ENCODE measurements at places on chromosomes 6 and 20.

GRCh38 chr6:89585154-89585553, 53.4 kb downstream of the LYRM2 start:
- DNase-seq = no peak

DNA sequence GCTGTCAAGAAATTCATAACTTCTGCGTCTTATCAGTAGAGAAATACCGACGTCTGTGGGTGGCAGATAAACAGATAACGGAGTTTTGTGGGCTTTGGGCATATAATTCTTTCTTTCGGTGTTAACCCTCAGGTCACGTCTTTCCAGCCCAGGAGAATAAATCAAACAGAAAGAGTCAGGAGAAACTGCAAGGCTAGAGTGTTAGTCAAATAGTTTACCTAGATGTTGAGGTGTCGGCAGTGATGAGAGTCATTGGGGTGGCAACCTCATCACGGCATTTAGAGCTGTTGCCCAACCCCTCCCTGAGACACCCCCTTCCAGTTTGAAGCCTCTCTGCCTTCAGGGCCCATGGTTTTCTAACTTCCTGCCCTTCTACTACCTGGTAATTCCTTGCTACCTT, 49.5 kb downstream of the ADTRP start:
- no peak for DNase-seq

DNA sequence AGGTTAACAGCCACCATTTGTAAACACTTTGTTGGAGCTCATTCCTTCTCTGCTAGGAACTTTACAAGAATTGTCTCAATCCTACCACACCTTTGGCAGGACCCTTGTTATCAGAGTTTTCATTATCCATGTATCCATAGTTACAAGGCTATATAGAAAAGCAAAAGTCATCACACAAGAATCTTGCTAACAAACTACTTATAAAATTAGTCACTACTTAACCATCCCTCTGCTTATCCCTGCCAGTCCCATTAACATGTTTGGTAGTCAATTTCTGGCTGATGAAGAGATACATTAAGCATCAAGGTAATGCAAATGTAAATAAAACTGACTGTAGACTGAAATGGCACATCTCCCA, 10.4 kb downstream of the ZSWIM3 start:
- DNase-seq = no peak

- DNase-seq = no peak
These were observed 67.8 kb upstream of the RALY start for GRCh38 chr20:33925867-33926266.

DNA sequence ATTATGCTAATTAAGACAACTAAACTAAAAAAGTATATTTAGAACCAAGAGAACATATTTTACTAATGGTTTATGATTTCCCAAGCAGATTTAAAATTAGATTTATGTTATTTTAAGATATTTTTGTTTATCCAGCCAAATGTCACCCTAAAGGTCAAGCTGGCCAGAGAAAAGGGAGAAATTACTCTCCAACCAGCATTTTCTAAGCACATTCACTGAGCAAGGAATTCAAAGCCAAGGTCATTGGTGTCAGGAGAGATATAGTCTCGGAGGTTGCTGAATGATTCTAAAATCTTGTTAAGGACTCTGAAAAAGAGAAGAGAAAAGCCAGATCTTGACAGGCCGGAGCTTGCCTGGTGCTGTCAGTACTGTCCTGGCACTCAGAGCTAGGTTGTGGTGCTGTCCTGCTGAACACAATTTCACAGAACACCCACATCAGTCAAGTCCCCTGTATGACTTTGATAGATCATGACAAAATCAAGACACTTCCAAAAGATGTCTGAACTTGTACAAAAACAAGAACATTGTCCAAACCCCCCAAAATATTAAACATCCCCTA, 222.3 kb upstream of the SMLR1 start:
- no peak for DNase-seq

- DNase-seq = no peak
These were observed 178.6 kb downstream of the PREX1 start for GRCh38 chr20:48649104-48649626.

GRCh38 chr6:105452376-105452775, 49.5 kb upstream of the PREP start:
- no peak for DNase-seq

- DNase-seq = no peak
These were observed 34.4 kb upstream of the ASF1A start for GRCh38 chr6:118859517-118860064.

DNA sequence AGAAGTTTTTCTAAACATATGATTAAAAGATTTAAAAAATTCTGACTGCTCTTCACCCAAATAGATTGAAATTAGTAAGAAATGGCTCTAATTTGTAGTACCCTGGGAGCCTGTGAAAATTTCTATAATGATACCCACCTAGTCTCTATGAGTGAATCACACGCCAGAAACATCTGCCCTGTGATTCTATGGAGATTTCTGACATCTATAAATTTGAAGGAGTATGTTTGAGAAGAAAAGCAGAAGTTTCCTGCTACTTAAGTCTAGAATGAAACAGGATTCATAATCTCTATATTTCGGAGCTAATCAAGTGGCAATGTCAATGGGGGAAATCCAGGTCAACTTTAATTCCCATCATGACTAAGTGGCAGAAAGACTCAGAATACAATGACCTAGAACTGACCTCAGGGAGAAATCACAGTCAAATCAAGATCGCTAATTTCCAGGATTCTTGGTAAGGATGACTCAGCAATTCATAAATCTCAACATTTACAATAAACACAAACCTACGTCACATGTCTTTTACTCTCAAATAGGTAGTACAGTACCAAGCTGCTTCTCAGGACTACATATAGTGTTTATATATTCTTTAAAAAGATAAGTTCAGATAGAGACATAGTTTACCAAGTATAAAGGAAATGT, 186.2 kb upstream of the TNFAIP3 start:
- DNase-seq = no peak

- DNase-seq = no peak
These were observed 18.3 kb upstream of the FAM162B start for GRCh38 chr6:116783852-116784251.

DNA sequence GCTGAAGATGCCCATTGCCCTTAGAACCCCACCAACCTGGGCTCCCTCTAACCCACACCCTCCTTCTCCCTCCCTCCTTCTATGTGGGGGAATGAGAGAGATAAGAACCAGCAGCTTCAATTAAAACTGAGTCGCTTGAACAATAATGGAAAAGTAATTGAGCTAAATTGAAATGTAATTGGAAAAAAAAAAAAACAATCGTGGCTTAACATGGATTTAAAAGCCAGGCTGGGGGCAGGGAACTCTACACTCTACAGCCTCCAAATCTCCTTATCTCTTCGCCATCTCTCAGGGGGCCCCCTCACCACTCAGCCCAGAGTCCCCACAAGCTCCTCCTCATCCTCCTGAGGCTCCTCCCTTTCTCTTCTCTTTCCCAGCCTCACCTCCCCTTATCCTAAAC, 83.2 kb downstream of the MDGA1 start:
- DNase-seq = no peak

GRCh38 chr6:3653528-3654070, 97.9 kb downstream of the PXDC1 start:
- DNase-seq = no peak

DNA sequence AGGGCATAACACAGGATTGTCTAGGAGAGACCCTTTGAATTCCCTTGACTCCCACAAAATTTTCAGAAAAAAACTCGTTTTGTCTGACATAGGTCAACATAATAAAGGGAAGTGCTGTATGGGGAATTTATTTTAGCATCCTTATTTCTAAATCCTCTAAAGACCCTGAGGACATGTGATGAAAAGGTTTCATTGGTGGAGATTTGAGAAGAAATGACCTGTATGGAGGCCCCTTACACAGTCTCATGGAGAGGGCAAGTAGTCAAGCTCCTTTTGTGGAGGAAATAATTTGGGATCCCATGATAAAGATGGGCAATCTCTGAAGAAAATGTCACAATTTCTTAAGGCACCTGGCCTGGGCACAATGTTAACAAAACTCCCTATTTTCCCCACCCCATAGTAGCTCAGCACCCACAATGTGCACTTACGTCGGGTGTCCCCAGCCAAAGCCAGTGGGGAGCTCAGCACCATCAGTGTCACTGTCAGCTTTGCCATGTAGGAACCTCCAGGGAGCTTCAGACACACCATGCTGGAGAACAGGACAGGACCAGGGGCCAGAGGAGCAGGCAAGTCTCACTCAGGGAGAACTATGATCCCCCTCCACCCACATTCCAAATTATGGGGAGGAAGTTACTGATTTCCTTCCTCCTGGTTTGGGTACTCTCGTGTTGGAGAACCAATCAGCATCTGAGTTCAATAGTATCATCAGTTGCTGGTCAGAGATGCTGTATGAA, at the start of gene HLA-DRB5:
Gene HLA-DRB5, minus strand, starts transcription at position 591 of the 734 bp plus-strand sequence. Its CDS starts 63 bp downstream, at position 528.
- DNase-seq = peak; percentile 58

GRCh38 chr6:165231581-165232561, 77.5 kb downstream of the C6orf118 start:
- DNase-seq = no peak

DNA sequence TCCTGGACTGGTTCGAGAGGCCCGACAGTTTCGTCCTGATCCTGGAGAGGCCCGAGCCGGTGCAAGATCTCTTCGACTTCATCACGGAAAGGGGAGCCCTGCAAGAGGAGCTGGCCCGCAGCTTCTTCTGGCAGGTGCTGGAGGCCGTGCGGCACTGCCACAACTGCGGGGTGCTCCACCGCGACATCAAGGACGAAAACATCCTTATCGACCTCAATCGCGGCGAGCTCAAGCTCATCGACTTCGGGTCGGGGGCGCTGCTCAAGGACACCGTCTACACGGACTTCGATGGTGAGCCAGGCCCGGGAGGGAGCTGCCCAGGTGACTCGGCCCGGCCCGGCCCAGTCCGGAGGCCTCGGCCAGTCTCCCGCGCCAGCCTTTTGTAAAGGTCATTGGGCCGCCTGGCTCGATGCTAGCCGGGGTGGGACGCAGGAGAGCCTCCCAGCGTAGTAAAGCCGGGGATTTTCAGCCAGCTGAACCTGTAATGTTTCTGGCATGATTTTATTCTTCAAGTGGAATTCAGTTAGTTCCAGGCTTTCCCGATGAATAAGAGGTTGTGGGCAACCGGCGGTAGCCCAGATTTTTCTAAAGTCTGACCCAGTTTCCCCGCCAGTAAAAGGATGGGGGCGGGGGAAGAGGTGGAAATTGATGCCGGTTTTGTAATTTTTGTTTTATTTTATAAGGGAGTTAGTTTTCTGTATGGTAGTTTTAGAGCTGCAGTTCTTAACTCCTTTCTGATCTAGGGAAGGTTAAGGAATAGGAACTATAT, 1.4 kb downstream of the PIM1 start:
- DNase-seq = no peak

DNA sequence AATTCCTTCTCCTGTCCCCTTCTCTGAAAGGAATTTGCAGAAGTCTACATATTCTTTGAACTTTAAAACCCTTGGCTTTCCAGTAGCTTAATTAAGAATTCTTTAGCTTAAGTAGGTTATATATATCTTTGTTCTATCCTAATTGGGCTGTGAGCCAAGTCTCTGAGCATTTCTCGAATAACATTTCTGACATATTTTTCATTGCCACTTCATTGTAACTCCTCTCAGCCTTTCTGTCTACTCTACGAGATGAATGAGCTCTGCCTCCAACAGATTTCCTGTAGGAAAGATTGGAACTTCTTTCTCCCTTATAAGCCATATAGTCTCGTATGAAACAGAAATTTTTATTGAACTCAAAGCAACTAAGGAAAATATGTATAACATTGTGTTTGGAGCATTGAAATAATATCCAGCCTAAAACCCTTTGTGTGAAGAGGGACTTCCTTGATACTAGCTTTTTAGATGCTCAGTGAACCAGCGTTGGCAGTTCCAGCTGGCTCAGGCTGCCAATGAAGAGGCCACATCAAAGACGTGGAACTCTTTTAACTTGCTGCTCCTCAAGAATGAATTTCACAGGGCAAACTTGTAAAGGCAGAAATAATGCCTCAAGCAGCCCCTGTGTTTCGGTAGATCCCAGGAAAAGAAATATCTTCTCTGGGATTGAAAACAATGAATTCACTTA, 87.7 kb upstream of the NOX3 start:
- no peak for DNase-seq

DNA sequence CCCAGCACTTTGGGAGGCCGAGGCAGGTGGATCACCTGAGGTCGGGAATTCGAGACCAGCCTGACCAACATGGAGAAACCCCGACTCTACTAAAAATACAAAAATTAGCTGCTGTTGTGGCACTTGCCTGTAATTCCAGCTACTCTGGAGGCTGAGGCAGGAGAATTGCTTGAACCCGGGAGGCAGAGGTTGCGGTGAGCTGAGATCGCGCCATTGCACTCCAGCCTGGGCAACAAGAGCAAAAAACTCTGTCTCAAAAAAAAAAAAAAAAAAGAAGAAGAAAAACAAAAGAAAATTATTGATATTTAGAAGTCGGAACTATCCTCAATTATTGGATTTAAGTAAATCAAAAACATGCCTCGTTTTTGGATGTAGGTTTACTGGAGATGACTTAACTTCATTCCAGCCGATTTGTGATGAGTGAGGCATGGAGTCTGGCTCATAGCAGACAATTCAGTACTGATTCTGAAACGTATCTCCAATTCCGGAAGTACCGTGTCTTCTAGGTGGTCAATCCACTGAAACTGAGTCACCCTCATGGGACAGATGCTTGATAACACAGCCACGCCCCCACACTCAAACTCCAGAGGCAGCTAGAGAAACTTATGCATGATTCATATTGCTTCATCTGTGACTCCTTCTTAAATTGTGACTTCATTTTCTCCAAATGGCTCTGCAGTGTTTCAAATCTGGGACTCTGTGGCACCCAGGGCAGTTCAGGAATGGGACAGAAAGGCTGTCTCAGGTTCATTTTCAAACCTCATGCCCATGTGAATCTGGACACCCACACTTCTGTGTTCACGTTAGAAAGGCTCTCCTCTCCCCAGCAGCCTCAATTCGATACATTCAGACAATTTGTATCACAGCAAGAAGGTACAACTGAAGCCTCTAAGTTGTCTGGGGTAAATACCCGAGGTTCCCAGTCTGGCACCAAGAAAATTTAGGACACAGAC, 110.4 kb upstream of the ARMC2 start:
- DNase-seq = no peak

DNA sequence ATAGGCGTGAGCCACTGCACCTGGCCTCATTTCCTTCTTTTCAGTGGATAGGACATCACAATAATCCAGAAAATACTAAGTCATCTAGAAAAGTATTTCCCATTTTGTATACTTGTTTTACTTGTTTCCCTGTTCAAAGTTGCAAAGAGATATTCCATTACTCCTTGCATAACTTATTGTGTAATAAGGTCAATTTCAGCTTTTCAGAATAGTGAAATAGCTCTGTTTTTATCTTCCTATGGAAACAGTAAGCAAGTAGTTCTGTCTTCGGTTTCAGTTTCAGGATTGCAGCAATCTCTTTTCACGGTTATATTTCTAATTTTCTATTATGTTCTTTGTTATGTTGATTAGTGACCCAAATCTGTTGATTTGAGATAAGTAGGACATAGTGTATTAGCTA, 6.0 kb downstream of the STX11 start:
- no peak for DNase-seq

DNA sequence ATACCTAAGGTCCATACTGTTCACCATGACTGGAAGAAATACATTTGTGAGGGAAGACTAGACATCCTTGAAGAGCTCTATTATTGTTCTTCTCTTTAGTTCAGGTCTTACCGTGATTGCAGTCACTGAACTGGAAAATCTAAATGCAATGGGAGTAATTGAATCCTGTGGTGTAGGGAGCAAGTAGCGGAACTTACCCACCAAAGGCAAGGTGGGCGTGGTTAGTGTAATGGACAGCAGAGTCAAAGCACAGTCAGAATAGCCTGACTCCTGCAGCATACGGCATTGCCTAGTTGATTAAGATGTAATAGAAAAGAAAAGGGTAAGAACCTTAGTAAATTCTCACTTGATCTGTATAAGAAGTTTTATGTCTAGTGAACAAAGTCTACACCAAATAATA, 679.7 kb upstream of the EPHA7 start:
- DNase-seq = no peak

All from GM12878 (cell line).